ENCODE measurements at places on chromosomes 16 and 17. TPM values are rescaled to one million over a fixed set of nuclear protein-coding genes. Genes with fewer than 3 reads are reported as not detected.

TNFSF13 gene
- 3.5 TPM for total RNA-seq

KRTAP4-9 gene
- not detected for total RNA-seq

CDH5 gene
- 0.46 TPM for total RNA-seq

NUP93 gene
- total RNA-seq = 68.8 TPM

SYT17 gene
- total RNA-seq = 10.7 TPM

TEKT1 gene
- total RNA-seq = 1.6 TPM

RRAD gene
- 2.5 TPM for total RNA-seq

- no peak for DNase-seq
Observed at GRCh38 chr16:70691223-70692129, 5.6 kb upstream of the MTSS2 start.

GRCh38 chr16:17369421-17370222 is 101.1 kb downstream of the XYLT1 start:
- no peak for DNase-seq

GRCh38 chr17:61494325-61495160 is 42.3 kb downstream of the TBX4 start:
- no peak for DNase-seq

DNA sequence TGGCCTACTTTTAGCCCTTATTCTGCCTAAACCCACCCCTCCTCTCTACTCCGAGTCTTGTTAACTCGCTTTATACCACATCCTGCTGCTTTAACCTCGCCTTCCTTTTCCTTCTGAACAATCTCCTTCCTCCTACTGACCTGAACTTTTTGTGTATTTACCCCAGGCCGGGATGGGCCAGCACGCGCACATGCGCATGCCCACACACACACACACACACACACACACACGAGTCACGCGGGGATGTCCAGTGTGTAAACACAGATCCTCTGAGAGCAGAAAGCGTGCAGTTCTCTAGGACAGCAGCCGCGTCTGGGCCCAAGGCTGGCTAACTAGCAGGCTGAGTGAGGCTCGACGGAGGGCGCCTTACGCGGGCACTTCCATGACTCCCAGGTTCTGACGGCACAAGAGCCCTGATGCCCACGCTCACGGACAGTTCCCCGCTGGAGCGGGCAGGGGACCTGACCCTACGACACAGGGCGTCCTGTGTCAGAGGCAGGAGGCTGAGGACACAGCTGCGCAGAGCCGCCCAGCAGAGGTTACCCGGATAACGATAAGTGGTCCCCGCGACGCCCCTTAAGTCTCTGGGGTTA is 610 bp downstream of the PIK3R5 start:
- no peak for DNase-seq

- no peak for DNase-seq
Observed at GRCh38 chr17:5585836-5586521, 1.7 kb upstream of the NLRP1 start.

DNA sequence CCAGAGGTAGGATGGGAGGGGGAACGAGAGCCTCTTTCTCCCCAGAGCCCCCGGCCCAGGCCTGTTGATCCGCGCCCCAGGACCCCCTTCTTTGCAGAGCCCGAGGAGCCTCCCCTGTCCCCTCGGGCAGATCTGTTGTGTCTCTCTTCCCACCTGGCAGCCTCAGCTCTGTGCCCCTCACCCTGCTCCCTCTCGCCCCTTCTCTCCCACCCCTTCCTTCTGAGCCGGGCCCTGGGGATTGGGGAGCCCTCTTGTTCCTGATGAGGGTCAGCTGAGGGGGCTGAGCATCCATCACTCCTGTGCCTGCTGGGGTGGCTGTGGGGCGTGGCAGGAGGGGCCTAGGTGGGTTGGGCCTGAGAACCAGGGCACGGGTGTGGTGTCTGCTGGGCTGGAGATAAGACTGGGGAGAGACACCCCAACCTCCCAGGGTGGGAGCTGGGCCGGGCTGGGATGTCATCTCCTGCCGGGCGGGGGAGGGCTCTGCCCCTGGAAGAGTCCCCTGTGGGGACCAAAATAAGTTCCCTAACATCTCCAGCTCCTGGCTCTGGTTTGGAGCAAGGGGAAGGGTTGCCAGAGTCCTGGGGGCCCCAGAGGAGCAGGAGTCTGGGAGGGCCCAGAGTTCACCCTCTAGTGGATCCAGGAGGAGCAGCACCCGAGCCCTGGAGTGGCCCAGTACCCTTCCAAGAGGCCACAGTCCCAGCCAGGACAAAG is 65.4 kb downstream of the MRC2 start:
- no peak for DNase-seq

GRCh38 chr17:50482516-50482915 is 3.9 kb downstream of the RSAD1 start:
- peak; percentile 84 for DNase-seq

GRCh38 chr16:84527532-84528269 is 23.2 kb upstream of the MEAK7 start:
- no peak for DNase-seq

Measured in type B pancreatic cell (in vitro differentiated cells).